ENCODE measurements at places on chromosomes 7 and 10.

DNA sequence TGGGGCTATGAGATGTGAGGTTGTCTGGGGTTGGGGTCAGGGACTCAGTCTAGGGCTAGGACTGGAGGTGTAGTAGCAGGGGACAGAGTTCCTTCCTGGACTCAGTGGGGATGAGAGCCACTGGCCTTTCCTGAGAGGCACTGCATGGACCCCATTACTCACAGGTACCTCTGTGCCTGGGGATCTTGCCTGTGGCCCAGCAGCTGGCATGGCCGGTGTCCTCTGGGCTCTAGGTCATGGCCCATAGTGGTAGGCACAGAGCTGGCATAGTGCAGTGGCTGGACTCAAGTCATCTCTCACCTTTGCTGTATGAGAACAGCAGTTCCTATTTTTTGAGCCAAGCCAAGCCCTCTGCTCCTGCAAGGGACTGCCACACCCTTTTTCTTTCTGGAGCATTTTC, 51.9 kb downstream of the NEURL1 start:
- DNase-seq: no peak

GRCh38 chr7:30285067-30285535, 704 bp downstream of the ZNRF2 start:
- DNase-seq: no peak

DNA sequence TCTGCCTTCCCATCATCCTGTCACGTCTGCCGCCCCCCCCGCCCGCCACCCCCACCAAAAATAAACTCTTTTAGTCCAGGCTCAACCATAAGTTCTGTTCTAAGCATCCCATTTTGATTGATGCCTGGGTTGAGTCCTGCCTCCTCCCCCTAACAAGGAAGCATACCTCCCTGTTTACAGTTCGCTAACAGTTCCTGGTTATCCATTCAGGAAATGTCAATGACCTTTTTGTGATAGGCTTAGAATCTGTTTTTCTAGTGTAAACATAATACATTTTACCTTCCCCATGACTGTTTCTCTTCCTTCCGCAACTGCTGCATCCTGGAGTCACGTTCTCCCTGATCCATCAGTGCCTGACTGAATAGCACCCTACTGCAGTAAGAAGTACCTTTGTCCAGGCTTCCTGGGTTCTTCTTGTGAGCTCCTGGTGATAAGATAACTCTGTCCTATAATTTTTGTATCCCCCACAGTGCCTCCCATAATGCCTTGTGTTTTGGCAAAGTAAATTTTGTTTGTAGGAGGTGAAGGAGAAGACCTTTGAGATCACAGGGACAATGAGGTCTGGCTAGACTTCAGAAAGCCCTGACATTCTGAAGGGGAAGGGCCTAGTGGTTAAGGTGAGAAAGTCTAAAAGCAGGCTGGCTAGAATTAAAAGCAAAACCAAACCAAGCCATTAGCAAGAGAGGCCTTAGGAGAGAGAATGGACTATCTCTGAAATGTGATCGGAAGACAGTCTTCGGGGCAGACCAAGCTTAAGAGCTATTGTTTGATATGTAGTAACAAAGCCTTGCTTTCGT, 7.3 kb downstream of the AGFG2 start:
- DNase-seq: no peak

- DNase-seq: no peak
These were observed 554.9 kb upstream of the GALNT17 start for GRCh38 chr7:70577078-70577477.

DNA sequence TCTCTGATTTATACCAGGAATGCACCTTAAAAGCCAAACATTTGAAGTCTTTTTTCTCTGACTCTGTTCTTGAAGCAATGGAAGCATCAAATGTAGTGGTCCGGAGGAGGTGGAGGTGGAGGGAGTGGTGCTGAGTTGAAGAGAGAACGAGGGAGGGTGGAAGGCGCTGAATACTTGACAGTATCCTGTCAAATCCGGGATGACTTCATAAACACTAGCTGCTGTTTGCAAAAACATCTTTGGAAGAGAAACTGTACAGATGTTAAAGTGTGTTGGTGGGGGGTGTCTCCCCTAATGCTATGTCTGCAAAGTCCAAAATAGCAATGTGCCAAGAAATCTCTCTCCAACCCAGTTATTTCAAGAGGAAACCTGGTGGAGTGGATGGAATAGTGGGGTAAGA, 328.5 kb upstream of the AUTS2 start:
- DNase-seq: no peak

GRCh38 chr7:69208848-69209247, 389.4 kb upstream of the AUTS2 start:
- no peak for DNase-seq

DNA sequence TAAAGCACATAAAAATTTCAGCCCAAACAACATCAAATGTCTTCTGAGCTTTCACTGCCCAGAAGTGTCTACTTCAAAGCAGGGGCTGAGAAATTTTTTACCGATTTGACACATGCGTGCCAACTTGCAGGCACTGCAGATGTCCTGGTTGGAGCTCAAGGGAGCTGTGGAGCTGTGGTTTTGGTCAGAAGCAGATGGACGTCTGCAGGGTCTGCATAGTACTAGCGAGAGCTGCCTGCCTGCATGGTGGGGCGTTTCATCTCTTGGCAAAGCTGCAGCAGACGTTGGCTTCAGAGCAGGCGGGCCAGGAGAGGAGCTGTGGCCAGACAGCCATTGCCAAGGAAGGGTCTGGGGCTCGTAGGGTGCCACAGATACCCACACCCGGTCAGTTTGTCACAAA, 296.7 kb downstream of the GLRX3 start:
- no peak for DNase-seq

GRCh38 chr7:39221901-39222300, 244.2 kb downstream of the POU6F2 start:
- DNase-seq: no peak

DNA sequence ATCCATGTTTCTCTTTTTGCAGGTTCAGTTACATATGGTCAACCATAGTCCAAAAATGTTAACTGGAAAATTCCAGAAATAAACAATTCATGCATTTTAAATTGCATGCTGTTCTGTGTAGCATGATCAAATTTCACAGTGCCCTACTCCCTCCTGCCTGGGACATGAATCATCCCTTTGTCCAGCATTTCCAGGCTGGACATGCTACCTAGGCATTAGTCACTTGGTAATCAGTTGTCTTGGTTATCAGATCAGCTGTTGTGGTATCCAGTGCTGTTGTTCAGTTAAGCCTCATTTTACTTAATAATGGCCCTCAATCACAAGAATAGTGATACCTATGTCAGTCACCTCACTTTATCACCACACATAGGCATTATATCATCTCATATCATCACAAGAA, 7.3 kb upstream of the PNLIP start:
- no peak for DNase-seq

GRCh38 chr7:127888411-127888810, 142.8 kb downstream of the LRRC4 start:
- no peak for DNase-seq

- DNase-seq: no peak
These were observed 3.7 kb upstream of the ZNF800 start for GRCh38 chr7:127396184-127396583.

- DNase-seq: no peak
These were observed 17.2 kb downstream of the ABCC2 start for GRCh38 chr10:99799613-99800012.

DNA sequence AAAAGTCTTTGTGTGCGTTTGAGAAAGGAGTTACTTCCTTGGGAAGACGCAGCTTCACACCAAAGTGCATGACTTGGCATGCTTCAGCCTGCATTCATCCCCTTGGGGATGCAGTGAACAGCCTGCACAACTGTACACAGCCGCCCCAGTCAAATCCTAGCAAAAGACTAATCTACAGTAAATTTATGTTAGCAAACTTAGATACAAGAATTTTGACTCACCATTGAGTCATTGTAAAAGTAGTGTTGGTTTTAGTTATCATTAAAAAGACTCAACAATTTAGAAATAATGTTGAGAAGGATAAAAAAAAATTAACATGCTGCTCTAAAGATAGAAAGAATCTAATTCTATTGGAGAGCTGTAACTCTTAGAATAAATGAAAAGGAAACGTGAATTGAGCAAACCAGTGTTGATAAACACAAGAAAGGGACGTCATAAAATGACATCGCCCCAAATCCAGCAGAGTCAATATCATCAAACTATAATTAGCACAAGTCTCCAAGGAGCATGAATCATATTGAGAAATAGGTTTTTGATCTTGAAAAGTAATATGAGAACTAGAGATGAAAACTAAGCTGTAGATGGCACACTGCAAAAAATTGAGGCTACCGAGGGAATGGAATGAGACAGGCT, 11.9 kb upstream of the OPTN start:
- DNase-seq: no peak

DNA sequence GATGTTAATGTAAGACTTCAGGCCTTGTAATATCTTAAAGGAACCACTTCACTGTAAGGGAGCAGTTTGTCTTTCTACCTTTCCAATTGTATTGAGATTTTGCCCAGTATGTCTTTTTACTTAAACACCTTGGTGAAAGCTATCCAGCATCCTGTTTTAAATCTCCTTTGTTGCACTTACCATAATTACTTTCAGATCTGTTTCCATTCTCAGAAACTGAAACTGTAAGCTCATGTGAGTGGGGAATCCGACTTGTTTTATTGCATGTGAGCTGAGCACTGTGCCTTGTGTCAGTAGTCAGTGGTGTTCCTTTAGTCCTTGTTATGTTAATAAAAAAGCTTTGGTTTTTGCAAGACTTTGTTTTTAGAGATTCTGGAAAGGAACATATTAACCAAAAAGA, 42.2 kb downstream of the BMPR1A start:
- DNase-seq: no peak

GRCh38 chr10:24711465-24711864, 12.2 kb downstream of the ARHGAP21 start:
- no peak for DNase-seq

DNA sequence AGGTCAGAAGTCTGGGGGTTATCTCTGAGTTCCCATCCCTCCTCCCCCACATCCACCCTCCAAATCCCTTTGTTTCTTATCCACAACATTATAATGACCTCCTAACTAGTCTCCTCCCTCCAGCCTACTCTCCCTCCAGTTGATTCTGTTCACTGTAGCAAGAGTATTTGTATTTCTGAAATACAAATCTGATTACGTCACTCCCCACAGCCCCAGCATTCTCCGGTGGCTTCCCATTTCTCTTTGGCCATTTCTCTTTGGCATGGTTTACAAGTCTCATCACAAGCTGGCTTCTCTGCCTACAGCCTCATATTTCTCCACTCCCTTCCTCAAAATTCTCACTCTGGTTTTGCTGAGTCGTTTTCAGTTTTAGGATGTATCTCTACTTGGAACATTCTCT, 24.6 kb upstream of the MRPS33 start:
- DNase-seq: no peak

- DNase-seq: no peak
These were observed 55.8 kb upstream of the DYNC1I1 start for GRCh38 chr7:95716357-95717122.

- no peak for DNase-seq
These were observed 5.1 kb upstream of the BAZ1B start for GRCh38 chr7:73526896-73527821.

DNA sequence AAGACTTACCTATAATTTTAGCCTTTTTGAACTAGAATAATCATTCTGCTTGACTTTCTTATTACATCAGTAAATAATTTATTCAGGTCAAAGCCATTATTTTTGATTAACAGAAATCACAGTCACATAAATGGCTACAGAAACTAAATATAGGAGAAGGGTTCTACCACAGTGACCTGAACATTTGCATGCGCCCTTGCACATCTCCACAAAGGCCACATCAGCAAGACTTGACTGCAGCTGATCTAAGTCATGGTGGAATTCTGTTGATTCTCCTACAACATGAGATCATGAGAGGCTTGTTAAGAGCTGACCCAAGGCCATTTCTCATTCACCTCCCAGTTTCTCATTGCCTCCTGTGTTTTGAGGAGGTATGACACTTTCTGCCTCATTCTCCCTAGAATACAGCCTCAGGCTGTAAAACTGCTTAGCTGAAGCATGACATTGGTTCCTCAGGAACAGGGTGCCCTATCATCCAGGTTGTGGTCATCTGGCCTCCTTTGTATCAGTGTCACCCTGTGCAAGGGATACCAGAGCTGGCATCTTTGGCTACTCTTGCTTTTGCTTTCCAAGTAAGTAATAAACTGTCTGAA, 6.7 kb upstream of the IMMP2L start:
- DNase-seq: no peak

DNA sequence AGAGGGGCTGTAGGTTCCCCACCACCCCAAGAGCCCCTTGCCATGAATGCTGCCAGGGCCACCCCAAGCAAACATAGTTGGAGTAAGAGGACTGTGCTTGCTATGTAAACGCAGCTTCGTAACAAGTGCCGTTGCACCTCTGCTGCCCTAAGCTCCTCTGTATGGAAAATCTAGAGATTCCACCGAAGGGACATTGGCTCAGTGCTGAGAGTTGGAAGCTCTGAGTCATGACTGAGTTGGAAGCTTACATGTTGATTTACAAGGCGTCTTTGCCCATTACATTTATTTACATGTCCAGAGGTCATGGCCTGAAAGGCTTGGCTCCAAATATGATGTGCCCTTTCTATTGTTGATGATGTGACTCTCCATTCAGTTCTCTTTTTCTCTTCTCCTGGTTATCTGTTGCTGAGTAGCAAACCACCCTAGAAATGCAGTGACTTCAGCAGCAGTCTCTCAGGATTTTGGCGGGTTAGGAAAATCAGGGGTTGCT, 233.1 kb upstream of the TCF7L2 start:
- DNase-seq: no peak

DNA sequence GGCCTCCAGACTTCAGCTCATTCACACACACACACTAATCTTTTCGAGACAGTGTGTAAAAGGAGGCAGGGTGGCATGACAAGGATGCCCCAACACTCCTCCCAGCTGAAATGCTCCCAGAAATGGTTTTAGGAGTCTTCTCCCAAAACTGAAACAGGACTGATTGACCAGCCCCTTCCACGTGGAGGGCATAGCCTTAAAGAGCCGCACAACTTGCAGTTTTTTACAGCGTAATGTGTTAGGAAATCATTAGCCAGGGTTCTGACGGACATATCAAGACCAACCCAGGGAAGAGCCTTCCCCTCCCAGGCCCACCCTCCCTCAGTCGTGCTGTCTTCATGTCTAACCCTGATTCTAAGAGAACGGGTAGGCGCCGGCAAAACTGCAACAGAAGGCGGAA, 224.6 kb downstream of the TNS3 start:
- DNase-seq: no peak

Measured in left hindlimb (tissue), 1 donor.